ENCODE measurements at places on chromosomes 3 and 15.

- no peak for DNase-seq
Measured at GRCh38 chr3:30843877-30844276, 50.6 kb downstream of the GADL1 start.

DNA sequence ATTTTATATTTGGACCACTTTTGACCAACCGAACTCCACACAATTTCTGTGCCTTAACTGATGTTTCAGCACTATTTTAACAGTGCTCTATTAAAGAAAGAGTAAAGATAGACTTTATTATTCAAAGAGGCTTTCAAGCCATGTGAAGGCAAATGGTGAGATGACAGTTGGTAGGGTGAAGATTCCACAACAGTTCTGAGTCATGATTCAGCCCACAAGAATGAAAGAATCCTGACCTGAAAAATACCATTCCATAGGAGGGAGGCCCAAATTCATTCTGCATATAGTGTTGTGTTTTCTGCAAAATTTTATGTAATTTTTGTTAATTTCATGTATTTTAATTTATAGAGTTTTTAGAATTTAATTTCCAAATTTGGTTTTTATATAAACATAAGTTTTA lies 135.6 kb upstream of the STAC start:
- no peak for DNase-seq

- DNase-seq, result peak; percentile 25
Measured at GRCh38 chr3:185823078-185824044, 1.5 kb downstream of the IGF2BP2 start.

DNA sequence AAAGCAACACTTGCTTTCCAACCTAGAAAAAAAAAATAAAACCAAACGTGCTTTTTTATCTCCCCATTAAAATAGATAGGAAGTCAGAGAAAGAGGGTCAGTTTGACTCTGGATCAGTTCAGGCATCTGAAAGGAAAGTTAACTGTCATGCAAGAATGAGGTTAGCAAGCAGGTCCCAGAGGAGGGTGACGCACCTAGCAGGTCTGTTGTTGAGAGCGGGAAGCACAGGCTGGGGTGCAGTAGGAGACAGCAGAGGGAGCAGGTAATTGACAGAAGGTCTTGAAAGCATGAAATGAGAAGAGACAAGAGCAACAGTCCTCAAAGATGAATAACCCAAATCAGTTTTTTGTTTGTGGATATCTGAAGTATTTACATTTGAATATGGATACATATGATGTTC lies 82.5 kb downstream of the ANO10 start:
- DNase-seq, result no peak

GRCh38 chr3:108380128-108380795 lies 83.9 kb downstream of the HHLA2 start:
- DNase-seq, result no peak

- no peak for DNase-seq
Measured at GRCh38 chr3:10977892-10978510, 14.5 kb upstream of the SLC6A1 start.

DNA sequence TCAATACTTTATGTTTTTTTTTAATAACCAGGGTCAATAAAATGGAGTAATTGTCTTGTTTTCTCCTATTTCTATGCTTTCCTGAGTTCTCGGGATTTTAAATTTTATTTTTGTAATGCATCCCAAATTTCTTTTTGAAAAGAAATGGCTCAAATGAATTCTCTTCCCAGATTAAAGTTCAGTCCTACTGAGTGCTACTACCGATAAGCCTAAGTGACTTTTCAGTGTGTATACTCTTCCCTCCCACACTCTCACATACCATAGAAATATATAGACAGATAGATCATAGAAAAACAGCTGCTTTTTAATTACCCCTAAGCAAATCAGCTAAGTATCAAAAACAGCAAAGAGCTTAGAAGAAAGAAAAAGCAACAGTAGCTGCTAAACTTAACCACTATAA lies 1.5 kb downstream of the SERPINI1 start:
- DNase-seq, result no peak

GRCh38 chr15:101538177-101538576 lies 48.7 kb upstream of the PCSK6 start:
- DNase-seq, result no peak
